Cerebellum (tissue), 4 donors: ENCODE measurements at places on chromosomes 6 and 20.
A peak's percentile ranks its signal among the peaks of the same experiment; 100 is the strongest.

DNA sequence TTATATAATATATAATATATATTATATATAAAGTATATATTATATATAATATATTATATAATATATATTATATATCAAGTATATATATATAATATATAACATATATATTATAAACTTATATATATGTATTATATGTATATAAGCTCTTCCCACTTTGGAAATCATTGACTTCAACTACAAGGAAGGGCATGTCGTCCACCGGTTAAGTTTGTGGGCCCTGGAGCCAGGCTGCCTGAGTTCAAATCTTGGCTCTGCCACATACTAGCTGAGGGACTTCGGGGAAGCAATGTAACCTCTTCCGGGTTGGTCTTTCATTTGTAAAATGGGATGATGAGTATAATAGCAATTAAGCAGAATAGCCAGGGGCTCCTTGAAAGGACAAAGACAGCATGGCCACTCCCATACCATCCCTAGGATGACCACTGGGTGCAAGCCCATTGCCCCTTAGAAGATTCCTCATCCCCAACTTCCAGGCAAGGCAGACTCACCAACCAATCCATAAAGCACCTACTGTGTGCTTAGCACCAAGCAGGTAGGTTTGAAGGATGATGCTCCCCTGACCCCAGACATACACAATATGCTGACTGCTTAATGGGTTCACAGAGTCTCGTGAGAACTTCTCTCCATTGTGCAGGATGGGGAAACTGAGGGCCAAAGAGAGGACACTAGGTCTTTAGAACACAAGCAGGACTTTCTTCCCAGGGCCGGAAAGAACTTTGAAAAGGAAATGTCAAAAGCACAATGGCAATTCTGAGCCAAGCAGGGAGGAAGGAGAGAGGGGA lies 163.2 kb downstream of the MRPL14 start:
- no peak for DNase-seq

- no peak for DNase-seq
Observed at GRCh38 chr6:14966096-14966905, 279.6 kb upstream of the JARID2 start.

DNA sequence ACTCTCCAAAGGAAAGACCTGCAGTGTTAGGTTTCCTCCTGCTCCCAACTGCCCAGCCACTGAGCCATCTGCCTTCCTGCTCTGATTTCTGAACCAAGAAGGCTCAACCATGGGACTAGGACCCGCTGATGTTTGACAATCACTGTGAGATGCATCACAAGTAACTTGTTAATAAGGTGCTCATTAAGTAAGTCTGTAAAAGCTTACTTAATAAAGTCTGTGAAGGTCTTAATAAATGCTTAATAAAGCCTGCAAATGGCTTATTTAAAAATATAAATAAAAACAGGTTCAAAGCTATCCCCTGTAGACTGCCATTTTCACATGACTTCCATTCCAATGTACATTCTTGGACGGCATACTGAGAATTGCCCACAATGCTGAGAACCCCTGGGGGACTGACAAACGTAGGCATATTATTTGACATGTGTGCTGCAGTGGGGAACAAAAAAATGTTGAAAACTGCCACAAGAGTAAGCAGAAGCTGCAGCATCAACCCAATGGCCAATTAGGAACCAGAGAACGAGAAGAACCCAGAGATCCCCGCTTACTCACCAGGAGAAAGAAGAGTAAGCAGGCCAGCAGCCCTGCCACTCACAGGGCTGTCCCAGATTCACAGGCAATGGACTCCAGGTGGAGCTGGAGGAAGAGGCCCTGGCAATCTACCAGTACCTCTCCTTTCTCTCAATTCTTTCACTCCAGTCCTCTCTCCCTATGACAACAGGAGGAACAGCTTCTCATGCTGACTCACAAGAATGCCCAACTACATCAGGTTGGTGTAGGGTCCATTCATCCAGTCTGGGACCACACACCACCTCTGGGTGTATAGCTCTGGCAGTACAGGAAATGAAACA lies 19.5 kb downstream of the KIF13A start:
- DNase-seq: peak; percentile 61

DNA sequence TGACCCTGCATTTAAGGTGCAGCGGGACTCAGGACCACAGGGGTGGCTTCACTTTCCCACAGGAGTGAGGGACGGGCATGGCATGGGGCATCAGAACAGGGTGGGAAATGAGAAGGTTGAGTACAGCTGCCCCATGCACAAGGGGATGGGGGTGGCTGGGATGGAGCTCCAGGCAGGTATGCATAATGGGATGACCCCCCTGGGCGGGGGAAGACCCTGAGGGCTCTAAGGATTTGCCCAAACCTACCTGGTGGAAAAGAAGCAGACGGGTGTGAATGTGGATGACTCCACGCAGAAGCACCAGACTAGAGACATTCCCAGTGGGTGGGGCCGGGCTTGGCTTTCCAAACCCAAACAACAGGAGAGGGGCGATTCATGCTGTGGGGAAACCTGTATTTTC lies 200.3 kb downstream of the SYNDIG1 start:
- DNase-seq: no peak

DNA sequence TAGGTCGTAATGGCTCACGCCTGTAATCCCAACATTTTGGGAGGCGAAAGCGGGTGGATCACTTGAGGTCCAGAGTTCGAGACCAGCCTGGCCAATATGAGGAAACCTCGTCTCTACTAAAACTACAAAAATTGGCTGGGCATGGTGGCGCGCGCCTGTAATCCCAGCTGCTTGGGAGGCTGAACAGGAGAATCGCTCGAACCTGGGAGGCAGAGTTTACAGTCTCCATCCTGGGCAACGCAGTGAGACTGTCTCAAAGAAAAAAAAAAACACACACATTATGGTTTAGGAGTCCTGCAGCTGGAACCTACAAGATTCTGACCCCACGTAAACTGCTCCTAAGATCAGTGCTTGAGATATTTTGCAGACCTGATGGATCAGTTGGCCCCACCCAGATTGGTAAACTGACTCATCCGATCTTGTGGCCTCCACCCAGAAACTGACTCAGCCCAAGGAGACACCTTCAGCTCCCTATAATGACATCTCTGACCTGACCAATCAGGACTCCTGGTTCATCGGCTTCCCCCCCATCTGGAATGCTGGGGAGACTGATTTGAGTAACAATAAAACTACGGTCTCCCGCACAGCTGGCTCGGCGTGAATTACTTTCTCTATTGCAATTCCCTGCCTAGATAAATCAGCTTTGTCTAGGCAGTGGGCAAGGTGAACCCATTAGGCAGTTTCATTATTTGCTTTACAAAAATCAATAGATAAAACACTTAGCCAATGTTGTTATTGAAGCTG lies 96.2 kb upstream of the BTN3A2 start:
- DNase-seq: no peak

GRCh38 chr6:121516331-121516730 lies 80.9 kb downstream of the GJA1 start:
- DNase-seq: no peak

- no peak for DNase-seq
Observed at GRCh38 chr6:104688283-104688969, 171.3 kb downstream of the HACE1 start.

- DNase-seq: no peak
Observed at GRCh38 chr6:40802481-40802880, 215.3 kb upstream of the LRFN2 start.

DNA sequence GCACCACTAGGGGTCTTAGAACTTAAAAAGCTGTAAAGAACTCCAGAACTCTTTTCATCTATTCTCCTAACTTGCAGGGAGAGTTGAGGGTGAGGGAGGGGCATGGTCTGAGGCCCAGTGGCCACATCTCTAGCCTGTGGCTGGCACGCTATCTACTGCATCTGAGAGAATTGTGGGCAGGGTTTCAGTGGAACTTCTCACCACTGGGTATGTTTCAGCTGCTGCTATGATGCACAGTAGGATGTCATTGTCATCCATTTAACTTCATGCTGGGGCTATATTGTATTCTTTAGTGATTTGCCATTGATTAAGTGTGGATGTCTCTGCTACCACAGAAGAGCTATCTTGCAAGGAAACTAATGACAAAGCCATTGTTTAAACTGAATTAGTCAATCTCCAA lies 4.5 kb downstream of the TMEM14A start:
- no peak for DNase-seq

DNA sequence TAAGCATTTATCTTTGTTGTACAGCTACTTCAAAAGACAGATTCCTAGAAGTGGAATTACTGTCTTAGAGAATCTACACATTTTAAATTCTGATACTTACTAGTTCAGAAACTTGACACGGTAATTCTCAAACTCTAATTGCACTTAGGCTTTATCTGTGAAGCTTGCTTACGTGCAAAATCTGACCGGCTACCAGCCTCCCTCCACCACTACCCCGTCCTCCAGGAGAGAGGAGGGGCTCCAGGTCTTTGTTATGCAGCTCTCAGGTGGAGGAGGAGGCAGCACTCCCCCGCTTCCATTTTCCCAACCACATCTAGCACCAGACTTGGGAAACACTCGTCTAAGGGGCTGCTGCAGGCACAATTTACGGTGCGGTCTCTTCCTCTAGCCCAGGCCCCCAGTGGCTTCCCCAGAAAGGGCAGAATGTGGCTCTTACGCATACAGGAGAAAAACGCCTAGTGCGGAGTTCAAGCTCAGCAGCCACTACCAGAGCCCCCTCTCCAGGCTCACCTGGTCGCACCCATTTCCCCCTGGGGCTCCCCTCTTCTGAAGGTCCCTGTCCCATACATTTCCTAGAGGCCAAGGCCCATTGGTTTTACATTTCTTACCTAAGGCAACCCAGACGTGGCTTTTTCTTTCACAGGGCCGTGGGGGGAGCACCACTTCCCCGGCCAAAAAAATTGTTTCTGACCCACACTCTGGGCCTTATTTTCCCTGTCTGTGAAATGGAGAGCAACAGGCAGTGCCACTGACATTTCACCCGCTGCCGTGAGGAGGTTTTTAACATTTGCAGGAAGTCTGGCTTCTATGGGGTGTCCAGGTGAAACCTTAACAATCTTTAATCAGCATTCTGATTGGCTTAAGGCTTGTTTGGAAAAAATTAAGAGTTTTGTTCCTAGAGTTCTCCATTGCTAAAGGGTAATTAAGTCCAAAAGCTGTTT lies 1.6 kb upstream of the TGIF2 start:
- DNase-seq: no peak

- DNase-seq: peak; percentile 20
Observed at GRCh38 chr6:149840345-149841075, 23.6 kb downstream of the LRP11 start.

DNA sequence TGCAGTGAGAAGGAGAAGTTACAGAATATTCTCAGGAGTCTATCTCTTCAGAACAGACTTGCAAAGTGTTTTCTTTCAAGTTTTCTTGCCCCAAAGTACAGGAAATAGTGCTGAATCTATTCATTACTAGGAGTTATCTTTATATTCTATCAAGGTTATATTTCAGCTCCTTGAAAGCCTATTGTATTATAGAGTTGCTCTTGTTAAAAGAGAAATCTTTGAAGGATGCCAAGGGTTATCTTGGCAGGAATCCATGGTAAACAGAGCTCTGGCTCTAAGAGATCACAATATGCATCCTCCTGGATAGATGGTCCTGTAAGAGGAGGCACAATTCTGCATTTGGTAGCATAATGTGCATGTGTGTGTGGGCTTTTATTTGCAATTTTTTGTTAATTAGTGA lies 21.2 kb upstream of the SNRPB2 start:
- peak; percentile 7 for DNase-seq

DNA sequence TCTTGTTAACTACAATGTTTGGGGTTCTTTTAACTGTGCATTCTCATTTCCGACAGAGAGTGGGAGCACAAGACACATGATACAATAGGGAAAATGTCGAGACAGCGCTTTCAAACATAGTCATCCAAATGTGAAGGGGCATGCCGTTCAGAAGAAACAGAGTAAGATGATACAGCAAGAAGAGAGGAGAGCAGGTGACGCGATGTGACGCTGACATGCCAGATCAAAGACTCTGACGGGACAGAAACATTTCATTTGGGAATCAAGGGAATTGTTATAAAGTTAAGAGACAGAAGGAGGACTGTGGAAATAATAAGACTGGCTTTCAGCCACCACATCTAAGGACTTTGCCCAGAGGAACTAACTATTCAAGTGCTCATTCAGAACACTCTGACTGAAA lies 117.4 kb downstream of the FAXC start:
- DNase-seq: no peak

DNA sequence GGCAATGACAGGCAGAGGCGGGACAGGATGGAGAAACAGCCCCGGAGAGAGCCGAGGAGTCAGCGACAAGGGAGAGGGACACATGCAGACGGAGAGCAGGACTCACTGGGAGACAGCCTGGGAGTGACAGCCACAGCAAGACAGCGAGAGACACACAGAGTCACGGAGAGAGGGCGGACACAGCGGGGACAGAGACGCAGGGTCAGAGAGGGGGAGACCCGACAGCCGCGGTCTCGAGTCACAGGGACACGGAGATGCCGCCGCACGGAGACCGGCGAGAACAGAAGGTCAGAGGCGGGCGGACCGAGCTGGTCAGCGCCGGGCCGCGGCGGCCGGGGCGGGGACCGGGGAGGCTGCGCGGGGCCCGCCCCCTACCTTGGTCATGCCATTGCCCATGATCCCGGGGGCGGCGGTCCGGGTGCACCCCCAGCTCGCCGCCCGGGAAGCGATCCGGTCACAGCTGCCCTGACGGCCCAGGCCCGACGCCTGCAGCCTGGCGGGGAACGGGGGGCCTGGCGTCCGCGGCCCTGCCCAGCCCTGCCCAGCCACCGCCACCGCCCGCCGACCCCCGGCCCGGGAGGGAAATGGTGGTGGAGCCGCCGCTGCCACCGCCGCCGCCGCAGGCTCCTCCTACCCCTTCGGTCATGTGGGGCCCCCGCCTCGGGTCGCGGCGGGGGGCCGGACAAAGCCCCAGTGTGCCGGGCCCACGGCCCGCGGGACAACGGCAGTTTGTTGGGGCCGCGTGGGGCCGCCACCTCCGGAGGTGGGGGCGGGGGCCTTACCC lies at the start of the genes DUSP15 and TTLL9:
DUSP15 (minus strand) TSS at position 586 of the 784 bp plus-strand sequence; CDS start at position 396, 190 bp downstream.
TTLL9 (plus strand) TSS at position 693 of the 784 bp plus-strand sequence. CDS start 493 bp downstream, outside the sequence.
- DNase-seq: peak; percentile 62

GRCh38 chr6:101403216-101403945 lies 9.9 kb downstream of the GRIK2 start:
- DNase-seq: no peak

- no peak for DNase-seq
Observed at GRCh38 chr20:6489361-6490171, 277.9 kb upstream of the BMP2 start.

DNA sequence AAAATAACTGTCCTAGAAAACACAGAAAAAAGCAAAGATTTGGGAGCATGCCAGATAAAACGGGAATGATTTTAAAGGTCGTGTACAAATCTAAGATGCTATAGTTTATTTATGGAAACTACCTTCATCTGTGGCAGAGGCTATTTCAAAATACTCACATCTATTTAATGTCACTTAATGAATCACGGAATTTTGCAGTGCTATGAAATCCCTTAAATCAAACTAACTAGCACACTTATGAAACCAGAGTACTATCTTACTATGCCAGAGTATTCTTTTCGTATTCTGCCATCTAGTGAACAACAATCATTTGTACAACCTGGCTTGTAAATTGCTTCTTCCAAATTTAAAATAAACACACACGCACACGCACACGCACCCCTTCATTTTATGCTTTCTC lies 77.9 kb upstream of the BMP5 start:
- DNase-seq: peak; percentile 35

- no peak for DNase-seq
Observed at GRCh38 chr6:151021896-151022295, 156.4 kb downstream of the MTHFD1L start.
